ENCODE measurements at places on chromosomes 5 and 9.

DNA sequence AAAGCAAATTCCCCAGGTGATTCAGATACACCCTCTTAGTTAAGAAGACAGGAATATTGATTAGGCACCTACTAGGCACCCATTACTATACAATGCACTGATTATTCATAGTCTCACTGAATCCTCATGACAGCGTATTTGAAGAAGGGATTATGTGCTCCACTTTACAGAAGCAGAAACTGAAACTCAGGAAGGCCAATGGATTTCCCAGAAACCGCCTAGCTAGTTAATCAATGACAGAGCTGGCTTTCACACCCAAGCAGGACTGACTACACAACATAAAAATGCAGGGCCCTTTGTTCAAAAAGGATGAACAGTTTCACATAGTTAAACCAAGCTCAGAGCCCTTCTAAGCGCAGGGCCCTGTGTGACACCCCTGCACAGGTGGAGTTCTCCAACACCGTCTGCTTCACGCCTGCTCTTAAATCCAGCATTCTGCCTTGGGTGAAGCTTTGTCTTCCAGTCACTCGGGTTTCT is 117.3 kb downstream of the TTLL11 start:
- H3K36me3 ChIP-seq: no peaks in the 10 kb centered on the region
- no peak overlapping the region for H3K27ac ChIP-seq
- H3K4me1 ChIP-seq: no peaks in the 10 kb centered on the region
- no peaks in the 10 kb centered on the region for H3K27me3 ChIP-seq

- no peak overlapping the region for H3K27ac ChIP-seq
- no peak overlapping the region for H3K4me3 ChIP-seq
- no peaks in the 10 kb centered on the region for H3K36me3 ChIP-seq
- H3K4me1 ChIP-seq: no peaks in the 10 kb centered on the region
Measured at GRCh38 chr9:17635115-17635890, 56.4 kb downstream of the SH3GL2 start.

- H3K4me1 ChIP-seq: no peaks in the 10 kb centered on the region
- no peak for DNase-seq
- H3K36me3 ChIP-seq: no peaks in the 10 kb centered on the region
- no peak overlapping the region for H3K4me3 ChIP-seq
Measured at GRCh38 chr9:108634204-108634603, 221.6 kb downstream of the ACTL7B start.

- no peaks in the 10 kb centered on the region for H3K27me3 ChIP-seq
- H3K4me3 ChIP-seq: no peak overlapping the region
- no peaks in the 10 kb centered on the region for H3K36me3 ChIP-seq
- H3K27ac ChIP-seq: no peak overlapping the region
Measured at GRCh38 chr9:16613605-16614004, 256.9 kb downstream of the BNC2 start.
